Mammary epithelial cell (primary cell): ENCODE measurements at places on chromosomes 5 and 9.

DNA sequence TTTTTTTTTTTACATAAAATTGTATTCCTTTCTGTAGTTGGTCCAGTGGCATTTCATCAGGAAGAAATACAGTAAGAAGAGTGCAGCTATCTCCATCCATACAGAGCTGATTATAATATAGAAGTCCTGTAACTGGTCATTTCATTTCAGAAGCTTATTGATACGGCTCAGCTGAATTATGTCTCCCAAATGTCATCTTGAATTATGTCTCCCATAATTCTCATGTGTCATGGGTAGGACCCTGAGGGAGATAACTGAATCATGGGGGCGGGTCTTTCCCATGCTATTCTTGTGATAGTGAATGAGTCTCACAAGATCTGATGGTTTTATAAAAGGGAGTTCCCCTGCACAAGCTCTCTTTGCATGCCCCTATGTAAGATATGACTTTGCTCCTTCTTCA lies 492.9 kb downstream of the CHSY3 start:
- DNase-seq: no peak

- no peak for DNase-seq
Measured at GRCh38 chr5:9658706-9659105, 28.6 kb upstream of the TAS2R1 start.

DNA sequence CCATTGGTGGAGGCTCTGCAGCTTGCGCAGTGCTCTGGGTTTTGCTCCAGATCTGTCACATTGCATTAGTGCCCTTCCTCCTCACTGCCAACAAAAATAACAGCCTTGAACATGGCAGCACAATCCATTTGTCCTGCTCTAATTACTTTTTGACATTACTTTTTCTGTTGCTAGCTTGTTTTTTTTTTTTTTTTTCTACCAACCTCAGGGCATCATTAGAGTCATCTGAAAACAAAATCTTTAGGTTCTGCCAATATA lies 117.5 kb upstream of the NR5A1 start:
- no peak for DNase-seq

DNA sequence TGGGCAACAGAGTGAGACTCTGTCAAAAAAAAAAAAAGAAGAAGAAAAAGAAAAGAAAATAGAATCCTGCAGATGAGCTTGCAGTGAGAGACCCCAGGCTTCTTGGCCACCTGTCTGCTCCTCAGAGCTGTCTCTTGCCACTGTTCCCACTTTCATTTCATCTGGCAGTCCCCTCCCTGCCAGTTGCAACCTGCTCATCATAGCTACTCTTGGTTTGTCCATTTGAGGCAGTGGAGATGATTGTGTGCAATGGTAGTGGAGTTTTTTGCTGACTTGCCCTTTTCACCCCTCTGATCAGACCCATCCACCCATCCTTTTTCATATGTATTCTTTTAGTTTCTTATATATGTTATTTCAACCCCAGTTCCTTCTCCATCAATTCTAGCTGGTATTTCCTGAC lies 28.7 kb downstream of the ANKRD33B start:
- DNase-seq: no peak

DNA sequence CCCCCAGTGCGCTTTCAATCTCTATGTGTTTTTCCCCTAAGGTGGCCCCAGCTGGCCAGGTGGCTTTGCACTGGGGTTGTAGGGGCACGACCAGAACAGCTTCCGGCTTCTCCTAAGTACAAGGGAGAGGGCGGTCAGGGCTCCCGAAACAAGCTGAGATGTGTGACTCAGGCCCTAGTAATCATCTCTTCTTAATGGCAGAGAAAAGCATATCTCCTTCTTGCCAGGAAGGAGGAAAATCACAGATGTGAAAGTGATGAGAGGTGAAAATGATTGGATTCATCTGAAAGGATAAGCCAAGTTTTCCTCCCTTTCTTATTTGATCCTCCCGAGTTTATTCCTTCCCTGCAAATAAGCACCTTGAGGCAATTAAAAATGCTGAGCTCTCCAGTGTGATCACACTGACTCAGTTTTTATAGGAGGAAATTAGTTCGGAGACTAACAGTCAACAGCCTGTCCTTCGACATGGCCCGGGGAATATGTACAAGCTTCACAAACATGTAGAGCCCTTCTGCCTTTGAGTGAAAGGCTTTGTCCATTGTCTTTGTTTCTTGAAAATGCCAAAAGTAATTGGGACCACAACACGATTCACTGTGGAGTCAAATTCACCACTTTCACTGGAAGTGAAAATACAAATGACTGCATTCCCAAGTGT lies 514.8 kb downstream of the PSAT1 start:
- DNase-seq: no peak

- no peak for DNase-seq
Measured at GRCh38 chr9:125593581-125594222, 113.3 kb downstream of the MAPKAP1 start.

- no peak for DNase-seq
Measured at GRCh38 chr9:99851500-99851822, 29.8 kb downstream of the NR4A3 start.

GRCh38 chr5:168291342-168291963 lies at the start of gene WWC1:
WWC1 (plus strand) TSS chr5:168291645; CDS start chr5:168292153, 508 bp downstream.
- peak; percentile 84 for DNase-seq

- DNase-seq: no peak
Measured at GRCh38 chr5:76620166-76620565, 3.0 kb downstream of the F2RL2 start.

DNA sequence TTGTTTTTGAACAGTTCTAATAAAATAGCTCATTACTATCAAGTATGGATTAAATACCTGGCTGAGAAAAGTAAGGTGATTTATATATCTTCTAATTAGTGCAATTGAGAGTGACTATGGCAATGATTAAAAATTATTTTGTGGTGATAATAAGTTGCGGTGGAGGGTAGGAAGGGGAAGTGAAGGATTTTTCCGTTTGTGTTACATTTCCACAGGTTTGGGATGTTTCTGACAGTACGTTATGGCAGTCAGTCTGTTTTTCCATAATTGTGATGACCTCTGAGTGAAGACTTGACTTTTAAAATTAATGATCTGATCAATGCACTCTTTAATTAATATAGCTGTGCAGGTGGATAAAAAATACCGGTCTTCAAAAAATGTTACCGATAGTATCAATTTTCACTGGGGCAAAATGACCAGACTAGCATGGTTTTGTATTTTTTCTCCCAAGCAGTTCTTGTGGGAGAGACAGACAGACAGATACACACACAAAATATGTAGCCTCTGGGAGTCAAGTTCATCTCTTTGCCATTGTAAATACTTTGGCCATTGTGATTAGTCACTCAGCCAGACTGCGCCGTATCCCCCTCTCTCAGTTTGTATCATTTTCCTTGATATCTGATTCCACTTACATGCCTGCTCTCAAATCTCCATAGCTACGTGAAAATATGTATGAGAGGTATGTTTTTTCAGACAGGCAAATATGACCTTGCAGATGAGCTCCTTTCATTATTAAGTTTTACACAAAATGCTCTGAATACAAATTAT lies 60.2 kb downstream of the ARHGAP26 start:
- DNase-seq: no peak

DNA sequence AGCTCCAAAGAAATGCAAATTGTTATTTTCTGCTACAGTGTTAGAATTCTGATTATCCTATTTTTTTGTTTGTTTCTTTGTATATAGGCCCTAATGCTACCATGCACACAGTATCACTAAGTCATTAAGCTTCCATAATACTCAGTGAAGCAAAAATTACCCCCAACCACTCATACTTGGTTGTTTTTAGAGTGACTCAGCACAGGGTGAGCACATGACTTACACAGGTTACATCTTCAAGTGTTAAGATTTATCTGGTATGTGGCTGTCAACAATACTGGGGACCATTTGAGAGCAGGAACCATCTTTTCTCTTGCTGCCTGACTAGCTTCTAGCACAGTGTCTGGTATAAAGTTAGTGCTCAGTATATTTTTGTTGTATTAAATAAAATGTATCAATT lies 255.8 kb upstream of the SLC24A2 start:
- peak; percentile 12 for DNase-seq

- no peak for DNase-seq
Measured at GRCh38 chr9:137387114-137387890, 35.7 kb downstream of the EXD3 start.

- DNase-seq: no peak
Measured at GRCh38 chr5:10663489-10664179, 97.4 kb downstream of the DAP start.

- DNase-seq: no peak
Measured at GRCh38 chr9:94613003-94613402, 19.4 kb upstream of the FBP2 start.
